T-helper 2 cell (primary cell): ENCODE measurements at places on chromosomes 6 and 20.
A peak's percentile ranks its signal among the peaks of the same experiment; 100 is the strongest.

GRCh38 chr20:42747765-42748411, 441.8 kb downstream of the PTPRT start:
- DNase-seq, result no peak

- peak; percentile 44 for DNase-seq
Observed at GRCh38 chr6:30744054-30744805, at the start of gene IER3. IER3 (minus strand) TSS chr6:30744547; CDS start chr6:30744518, 29 bp downstream.

- DNase-seq, result no peak
Observed at GRCh38 chr6:77450924-77451323, 12.4 kb downstream of the HTR1B start.

- DNase-seq, result no peak
Observed at GRCh38 chr6:131005439-131006016, 57.5 kb downstream of the EPB41L2 start.

DNA sequence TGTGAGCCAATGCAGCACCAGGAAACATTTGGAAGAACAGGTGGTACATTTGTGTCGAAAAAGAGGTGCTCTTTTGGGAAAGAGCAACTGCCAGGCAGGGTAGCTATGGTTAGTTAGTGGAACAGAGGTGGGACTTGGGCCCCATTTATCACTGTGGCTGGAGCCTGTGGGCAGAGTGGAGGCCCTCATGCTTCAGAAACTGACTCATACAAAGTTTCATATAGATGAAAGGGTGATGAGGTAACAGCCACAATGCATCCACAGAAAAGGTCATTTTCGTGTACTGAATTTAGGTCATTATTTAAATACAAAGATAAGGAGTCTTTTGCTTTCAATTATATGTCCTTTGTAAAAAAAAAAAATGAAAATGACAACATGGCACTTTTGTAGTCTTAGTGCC, 76.4 kb upstream of the HS3ST5 start:
- no peak for DNase-seq

DNA sequence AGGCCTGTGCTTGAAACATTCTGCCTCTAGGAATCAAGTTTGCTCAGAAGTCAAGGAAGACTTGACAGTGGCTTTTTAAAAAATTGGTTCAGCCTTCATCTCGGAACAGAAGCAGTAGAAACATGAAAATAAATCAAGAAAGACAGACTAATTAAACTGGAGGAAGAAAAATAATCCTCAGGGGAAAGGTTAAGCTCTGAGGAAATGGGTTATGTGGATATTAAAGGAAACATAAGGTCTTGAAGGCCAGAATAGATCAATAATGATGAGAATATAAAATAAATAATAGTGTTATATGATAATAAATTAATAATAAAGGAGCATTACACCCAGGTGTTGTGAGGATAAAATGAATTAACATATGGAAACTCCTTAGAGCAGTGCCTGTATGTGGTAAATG, 121.7 kb downstream of the GPR63 start:
- DNase-seq, result no peak

GRCh38 chr6:89655122-89655521, 16.6 kb upstream of the LYRM2 start:
- DNase-seq, result no peak

DNA sequence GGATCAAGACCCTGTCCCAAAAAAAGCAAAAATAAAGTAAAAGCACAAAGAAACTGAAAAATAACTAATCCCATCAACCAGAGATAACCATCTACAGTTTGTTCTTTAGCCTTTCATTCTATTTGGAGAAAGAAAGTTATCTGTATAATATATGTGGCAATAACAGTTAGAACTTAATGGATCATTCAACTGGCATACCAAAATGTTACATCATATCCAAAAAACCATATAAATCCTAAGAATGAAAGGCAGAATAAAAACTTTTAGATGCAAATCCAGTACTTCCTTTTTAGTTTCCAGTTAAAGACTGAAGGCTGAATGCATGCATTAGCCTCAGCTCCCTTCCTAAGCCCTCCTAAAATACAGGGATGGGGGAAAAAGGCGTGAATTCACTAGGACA, 25.2 kb downstream of the ILRUN start:
- DNase-seq, result no peak
